Ecto neural progenitor cell (in vitro differentiated cells): ENCODE measurements at places on chromosomes 5 and 9.

DNA sequence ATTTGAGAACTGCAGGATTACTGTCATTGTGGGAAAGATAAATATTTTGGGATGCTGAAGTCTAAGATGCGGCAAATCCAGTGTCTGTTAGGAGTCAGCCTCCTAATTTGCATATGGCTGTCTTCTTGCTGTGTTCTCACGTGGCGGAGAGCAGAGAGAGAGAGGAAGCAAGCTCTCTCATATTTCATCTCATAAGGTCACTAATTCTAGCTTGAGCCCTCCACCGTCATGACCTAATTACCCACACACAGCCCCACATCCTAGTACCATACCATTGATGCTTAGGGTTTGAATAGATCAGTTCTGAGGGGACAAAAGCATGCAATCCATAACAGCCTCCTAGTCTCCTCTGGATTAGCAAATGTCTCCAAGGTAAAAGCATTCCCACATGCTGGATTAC is 124.5 kb downstream of the CDH12 start:
- no peak for DNase-seq

- no peak for DNase-seq
These were observed 67.2 kb upstream of the IFNE start for GRCh38 chr9:21549251-21549765.

DNA sequence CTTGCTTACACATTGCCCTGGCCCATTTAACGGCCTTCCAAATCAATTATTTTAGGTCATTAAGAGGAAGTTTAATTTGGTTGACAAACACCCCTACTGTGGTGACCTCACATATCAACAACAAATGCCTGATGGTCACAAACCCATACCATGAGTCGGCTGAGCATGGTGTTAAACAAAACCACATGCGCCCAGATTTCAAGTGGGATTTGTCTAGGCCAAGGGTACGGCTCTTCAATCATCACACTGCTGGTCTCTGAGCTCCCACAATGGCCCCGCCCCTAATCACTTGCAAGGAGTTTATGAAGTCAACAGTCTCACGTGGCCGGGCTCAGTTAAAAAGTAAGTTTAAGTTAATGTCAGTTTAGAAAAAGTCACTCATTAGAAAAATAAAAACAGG is 243.8 kb downstream of the CRB2 start:
- DNase-seq, result peak; percentile 24

GRCh38 chr5:23268136-23268535 is 239.3 kb upstream of the PRDM9 start:
- no peak for DNase-seq

DNA sequence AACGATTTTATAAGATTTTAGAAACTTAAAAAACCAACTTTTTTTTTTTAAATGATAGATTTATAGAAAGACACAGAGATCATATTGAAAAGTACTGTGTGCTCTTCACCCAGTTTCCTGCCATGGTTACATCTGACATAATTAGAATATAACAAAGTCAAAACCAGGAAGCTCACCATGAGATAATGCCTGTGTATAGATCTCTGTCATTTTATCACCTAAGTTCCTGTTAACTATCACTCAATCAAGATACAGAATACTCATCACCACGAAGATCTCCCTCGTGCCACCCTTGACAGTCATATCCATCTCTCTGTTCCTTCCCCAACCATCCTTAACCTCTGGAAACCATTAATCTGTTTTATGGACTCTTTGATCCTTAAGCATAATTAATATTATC is 39.1 kb downstream of the POC5 start:
- DNase-seq, result no peak

GRCh38 chr5:21831145-21831787 is 1021.9 kb downstream of the CDH12 start:
- DNase-seq, result no peak

- DNase-seq, result no peak
These were observed 36.5 kb upstream of the TENT4A start for GRCh38 chr5:6676702-6677101.

- no peak for DNase-seq
These were observed 79.9 kb upstream of the FBXL17 start for GRCh38 chr5:108461628-108462367.

GRCh38 chr5:124440471-124440870 is 306.0 kb downstream of the ZNF608 start:
- DNase-seq, result no peak
